ENCODE measurements at places on chromosomes 16 and 17.
A peak's percentile ranks its signal among the peaks of the same experiment; 100 is the strongest.

DNA sequence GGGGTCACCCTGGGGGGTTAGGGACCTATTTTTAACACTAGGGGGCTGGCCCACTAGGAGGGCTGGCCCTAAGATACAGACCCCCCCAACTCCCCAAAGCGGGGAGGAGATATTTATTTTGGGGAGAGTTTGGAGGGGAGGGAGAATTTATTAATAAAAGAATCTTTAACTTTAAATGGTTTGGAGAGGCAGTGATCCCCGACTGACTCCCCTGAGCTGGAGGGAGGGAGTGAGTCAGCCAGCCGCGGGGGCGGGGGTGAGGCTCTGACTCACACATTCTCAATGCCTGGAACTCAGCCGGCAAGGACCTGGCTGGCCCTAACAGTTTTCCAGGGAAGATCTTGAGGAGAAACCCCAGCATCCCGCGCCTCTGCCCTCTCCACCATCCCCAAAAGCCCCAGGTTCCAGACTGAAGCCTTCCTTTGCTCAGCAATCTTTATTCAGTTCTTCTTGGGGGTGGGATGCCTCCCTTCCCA lies 1.5 kb downstream of the HCFC1R1 start:
- peak overlapping the region; percentile 71 for H3K4me3 ChIP-seq
- H3K27me3 ChIP-seq, result peaks cover 13% of the 10 kb centered on the region
- DNase-seq, result peak; percentile 85
- peaks cover 32% of the 10 kb centered on the region for H3K4me1 ChIP-seq
- peaks cover 18% of the 10 kb centered on the region for H3K36me3 ChIP-seq

- no peak for DNase-seq
- H3K4me3 ChIP-seq, result no peak overlapping the region
- no peaks in the 10 kb centered on the region for H3K27me3 ChIP-seq
- no peaks in the 10 kb centered on the region for H3K4me1 ChIP-seq
Observed at GRCh38 chr17:67891481-67892119, 66.3 kb downstream of the BPTF start.

- no peak for DNase-seq
- peaks cover 51% of the 10 kb centered on the region for H3K4me1 ChIP-seq
- H3K36me3 ChIP-seq, result peaks cover 26% of the 10 kb centered on the region
Observed at GRCh38 chr17:68441070-68441770, 16.1 kb downstream of the WIPI1 start.

GRCh38 chr16:59432276-59432675 lies 698.2 kb upstream of the GOT2 start:
- no peak for DNase-seq
- H3K4me1 ChIP-seq, result no peaks in the 10 kb centered on the region
- no peak overlapping the region for H3K4me3 ChIP-seq
- no peak overlapping the region for H3K27ac ChIP-seq

DNA sequence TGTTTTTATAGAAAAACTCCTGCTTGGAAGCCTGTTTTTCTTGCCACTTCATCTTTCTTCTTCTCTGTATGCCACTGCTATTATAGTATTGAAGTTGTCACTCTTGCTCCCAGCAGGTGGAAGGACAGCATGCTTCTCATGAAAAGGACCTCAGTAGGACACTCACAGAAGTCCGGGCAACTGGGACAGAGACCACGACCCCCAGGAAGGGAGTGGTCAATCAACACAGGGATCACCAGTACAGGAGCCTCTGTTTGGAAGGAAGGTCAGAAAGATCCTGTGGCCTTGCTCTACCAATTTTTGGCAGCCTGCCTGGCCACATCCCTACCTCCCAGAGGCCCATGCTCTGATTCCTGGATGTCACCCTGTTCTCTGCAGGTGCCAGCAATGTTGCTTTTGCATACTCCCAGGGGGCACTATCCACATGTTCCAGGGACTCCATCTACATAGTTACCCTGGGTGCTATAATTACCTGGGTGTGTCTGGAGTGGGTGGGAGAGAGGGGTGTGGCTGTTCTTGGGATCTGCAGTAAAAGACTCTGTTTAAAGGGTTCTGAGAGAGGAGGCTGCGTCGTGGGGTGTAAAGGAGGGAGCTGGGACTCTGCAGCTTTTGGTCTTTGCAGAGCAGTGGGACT lies 13.7 kb upstream of the AKAP10 start:
- H3K4me1 ChIP-seq, result peaks cover 3% of the 10 kb centered on the region
- H3K27me3 ChIP-seq, result no peaks in the 10 kb centered on the region
- H3K36me3 ChIP-seq, result no peaks in the 10 kb centered on the region
- DNase-seq, result no peak

GRCh38 chr16:74468807-74469525 lies 47.7 kb upstream of the CLEC18B start:
- DNase-seq, result no peak
- no peaks in the 10 kb centered on the region for H3K4me1 ChIP-seq
- H3K4me3 ChIP-seq, result no peak overlapping the region
- H3K27me3 ChIP-seq, result no peaks in the 10 kb centered on the region

- no peak for DNase-seq
- peaks cover 15% of the 10 kb centered on the region for H3K4me1 ChIP-seq
- no peaks in the 10 kb centered on the region for H3K36me3 ChIP-seq
- no peak overlapping the region for H3K4me3 ChIP-seq
- no peak overlapping the region for H3K27ac ChIP-seq
- peaks cover 51% of the 10 kb centered on the region for H3K27me3 ChIP-seq
Observed at GRCh38 chr17:37746617-37747016, 1.8 kb upstream of the HNF1B start.

DNA sequence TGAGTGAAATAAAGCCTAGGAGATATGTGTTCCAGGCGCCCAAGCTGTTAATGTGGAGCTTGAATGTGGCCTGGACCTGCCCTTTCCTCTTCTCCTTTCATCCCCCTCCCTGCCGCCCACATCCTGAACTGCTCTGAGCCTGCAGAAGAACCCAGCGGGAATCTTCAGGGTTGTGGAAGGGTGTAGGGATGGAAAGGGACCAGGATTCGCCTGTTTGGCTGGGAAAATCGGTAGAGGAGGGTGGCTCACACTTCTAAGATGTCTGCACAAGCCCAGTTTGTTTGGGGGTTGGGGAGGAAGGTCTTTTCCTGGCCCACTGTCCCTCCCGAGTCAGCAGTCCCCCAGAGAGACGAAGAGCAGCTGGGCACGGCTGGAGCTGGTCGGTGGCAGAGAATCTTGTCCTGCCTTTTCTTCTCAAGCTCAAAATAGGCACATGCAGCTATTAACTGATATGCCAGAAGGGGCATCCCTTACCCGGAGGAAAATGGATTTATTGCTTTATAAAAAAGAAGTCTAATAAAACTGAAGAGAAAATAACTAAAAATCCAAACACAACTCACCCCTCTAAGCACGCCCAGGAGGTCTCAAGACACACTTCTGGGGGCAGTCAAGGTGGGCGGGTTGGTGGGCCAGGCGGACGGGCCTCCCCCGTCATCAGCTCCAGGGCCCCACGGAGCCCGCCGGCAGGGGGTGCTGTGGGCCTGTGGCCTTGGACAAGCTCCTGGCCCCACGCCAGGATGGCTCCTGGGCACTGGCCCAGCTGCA lies 11.5 kb upstream of the PITPNA start:
- H3K36me3 ChIP-seq, result no peaks in the 10 kb centered on the region
- H3K27ac ChIP-seq, result peak overlapping the region; percentile 93
- H3K4me3 ChIP-seq, result no peak overlapping the region
- no peaks in the 10 kb centered on the region for H3K27me3 ChIP-seq

DNA sequence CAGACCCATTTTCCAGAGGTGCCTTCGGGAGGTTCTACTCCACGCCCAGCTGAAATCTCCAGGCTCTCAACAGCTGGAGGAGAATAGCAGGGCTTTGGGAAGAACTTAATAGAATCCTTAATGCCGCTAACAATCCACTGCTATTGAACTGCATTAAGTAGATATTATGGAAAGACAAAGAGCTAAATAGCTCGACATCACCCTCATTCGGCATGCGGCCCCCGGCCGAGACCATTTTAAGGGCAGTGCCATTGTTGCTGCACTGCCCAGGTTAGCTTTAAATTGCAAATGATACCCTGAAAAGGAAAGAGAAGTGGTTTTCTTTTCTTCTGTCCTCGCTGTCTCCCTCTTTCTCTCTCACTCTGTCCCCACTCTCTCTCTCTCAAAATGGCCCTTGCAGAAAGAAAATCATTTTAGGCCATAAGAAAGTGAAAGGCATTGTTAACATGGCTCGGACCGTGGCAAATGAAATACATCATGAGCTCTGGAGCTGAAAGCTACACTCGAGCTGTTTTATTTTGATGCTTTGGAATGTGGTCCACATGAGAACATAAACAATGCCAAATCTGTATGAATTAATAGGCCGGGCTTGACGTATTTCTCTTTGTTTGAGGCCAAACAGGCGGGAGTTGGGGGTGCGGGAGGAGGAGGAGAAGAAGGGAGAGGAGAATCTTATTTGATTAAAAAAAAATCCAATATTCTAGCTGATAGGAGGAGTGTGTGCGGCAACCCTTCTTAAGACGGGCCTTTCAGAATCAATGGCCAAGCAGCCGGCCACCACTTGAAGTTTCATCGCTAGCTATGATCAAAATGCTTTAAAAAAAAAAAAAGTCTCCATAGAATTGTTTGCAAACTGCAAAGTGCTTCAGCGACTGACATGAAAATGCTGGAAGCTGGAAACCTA lies 298.8 kb upstream of the IRX3 start:
- no peak for DNase-seq
- H3K36me3 ChIP-seq, result no peaks in the 10 kb centered on the region
- H3K4me3 ChIP-seq, result no peak overlapping the region

- peaks cover 7% of the 10 kb centered on the region for H3K36me3 ChIP-seq
- DNase-seq, result no peak
- H3K4me3 ChIP-seq, result no peak overlapping the region
Observed at GRCh38 chr16:4691666-4692412, 1.5 kb upstream of the NUDT16L1 start.

GRCh38 chr17:61376931-61377838 lies 22.5 kb upstream of the TBX2 start:
- H3K4me1 ChIP-seq, result peaks cover 23% of the 10 kb centered on the region
- no peaks in the 10 kb centered on the region for H3K27me3 ChIP-seq
- no peak overlapping the region for H3K4me3 ChIP-seq
- peak; percentile 52 for DNase-seq
- H3K36me3 ChIP-seq, result no peaks in the 10 kb centered on the region

- H3K27ac ChIP-seq, result no peak overlapping the region
- no peak overlapping the region for H3K4me3 ChIP-seq
- H3K36me3 ChIP-seq, result no peaks in the 10 kb centered on the region
- no peak for DNase-seq
Observed at GRCh38 chr16:49179714-49180330, 101.8 kb downstream of the CBLN1 start.

DNA sequence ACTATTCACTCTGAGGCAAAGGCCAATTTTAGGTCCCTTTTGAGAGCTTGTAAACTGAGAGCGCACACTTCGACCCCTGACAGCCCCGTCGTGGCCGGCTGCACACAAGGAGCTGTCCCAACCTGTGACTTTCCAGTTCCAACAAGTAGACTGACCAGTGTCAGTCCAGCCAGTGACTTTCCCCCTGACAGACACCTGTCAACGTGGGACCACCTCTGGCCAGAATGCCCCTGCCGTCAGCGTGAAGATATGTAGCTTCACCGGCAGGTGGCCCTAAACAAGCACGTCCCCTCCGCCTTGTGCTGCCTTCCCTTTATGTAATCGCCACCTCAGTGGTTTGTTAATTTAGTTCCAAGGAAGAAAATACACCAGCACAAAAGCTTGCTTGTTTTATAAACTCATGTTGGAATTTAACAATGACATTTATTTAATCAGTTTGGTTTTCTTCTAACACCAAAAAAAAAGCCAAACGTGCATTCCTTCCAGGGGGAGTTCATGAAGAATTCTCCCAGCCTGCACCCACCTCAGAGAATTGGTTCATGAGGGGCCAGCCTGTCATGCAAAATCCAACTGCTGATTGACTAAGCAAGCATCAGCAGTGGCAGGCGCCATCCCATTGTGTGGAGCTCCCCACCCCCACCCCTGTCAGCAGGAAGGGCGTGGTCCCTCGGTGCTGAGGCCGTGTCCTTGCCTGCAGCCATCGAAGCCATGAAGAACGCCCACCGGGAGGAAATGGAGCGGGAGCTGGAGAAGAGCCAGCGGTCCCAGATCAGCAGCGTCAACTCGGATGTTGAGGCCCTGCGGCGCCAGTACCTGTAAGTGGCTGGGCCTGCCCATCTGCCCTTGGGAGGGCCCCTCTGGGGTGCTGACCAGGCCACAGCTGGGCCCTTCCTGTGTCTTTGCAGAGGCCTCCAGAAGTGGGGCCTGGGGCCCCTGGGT lies 33.9 kb downstream of the PLD6 start:
- H3K4me3 ChIP-seq, result no peak overlapping the region
- H3K4me1 ChIP-seq, result peaks cover 6% of the 10 kb centered on the region
- no peak for DNase-seq
- H3K27ac ChIP-seq, result peak overlapping the region; percentile 25

GRCh38 chr16:23195366-23195978 lies 12.9 kb downstream of the SCNN1G start:
- no peak for DNase-seq
- no peak overlapping the region for H3K27ac ChIP-seq
- H3K4me3 ChIP-seq, result no peak overlapping the region
- no peaks in the 10 kb centered on the region for H3K36me3 ChIP-seq

DNA sequence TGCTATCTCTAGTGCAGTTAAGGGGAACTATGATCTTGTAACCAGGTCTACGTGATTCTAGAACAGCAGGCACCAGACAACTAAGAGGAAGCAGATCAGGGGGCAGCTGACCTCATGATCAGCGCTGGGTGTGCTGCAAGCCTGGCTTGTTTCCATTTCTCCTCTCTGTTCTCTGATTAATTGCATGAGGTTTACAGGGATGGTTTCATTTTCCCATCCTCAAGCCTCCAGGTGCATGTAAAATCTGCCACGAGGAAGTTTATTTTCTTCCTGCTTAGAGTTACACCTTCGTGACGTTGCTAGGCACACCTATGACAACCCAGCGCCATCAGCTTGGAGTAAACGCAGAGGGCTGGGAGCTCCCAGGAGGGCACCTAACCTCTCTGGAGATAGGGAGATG lies 4.3 kb upstream of the NUPR1 start:
- H3K27me3 ChIP-seq, result no peaks in the 10 kb centered on the region
- peaks cover 11% of the 10 kb centered on the region for H3K4me1 ChIP-seq
- peak; percentile 62 for DNase-seq

DNA sequence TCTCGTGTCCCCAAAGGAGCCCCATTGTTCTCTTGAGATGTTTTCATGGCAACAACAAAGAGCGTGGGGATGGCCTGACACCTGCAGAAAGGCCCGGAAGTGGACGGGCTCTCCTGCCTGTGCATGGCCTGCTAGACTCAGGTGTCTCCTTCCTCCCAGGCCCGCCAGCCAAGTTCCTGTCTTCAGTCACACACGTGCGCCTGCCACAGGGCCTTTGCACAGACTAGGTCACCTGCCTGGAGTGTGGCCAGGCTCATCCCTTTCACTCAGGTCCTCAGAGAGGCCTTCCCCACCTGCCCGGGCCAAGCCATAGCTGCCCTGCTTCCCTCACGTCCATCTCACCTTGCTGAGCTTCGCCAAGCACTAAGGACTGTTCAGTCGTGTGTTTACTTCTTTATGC lies 300.9 kb downstream of the FOXL1 start:
- H3K27me3 ChIP-seq, result peaks cover 22% of the 10 kb centered on the region
- H3K36me3 ChIP-seq, result no peaks in the 10 kb centered on the region
- no peaks in the 10 kb centered on the region for H3K4me1 ChIP-seq
- DNase-seq, result no peak
- H3K4me3 ChIP-seq, result no peak overlapping the region

GRCh38 chr16:84451781-84452180 lies 52.7 kb downstream of the MEAK7 start:
- H3K36me3 ChIP-seq, result no peaks in the 10 kb centered on the region
- no peaks in the 10 kb centered on the region for H3K4me1 ChIP-seq
- no peak overlapping the region for H3K4me3 ChIP-seq
- DNase-seq, result no peak
